ENCODE measurements at places on chromosomes 4 and X. TPM values are rescaled to one million over a fixed set of nuclear protein-coding genes. Genes with fewer than 3 reads are reported as not detected.

EDA2R gene
- total RNA-seq: 2.1 TPM

MMGT1 gene
- total RNA-seq: 32.4 TPM

GIMD1 gene
- not detected for total RNA-seq

- peak; percentile 15 for DNase-seq
- no peaks in the 10 kb centered on the region for H3K36me3 ChIP-seq
- no peaks in the 10 kb centered on the region for H3K4me1 ChIP-seq
- H3K27ac ChIP-seq: no peak overlapping the region
- H3K4me3 ChIP-seq: no peak overlapping the region
Measured at GRCh38 chr4:154559494-154560418, 3.1 kb upstream of the FGB start.

DNA sequence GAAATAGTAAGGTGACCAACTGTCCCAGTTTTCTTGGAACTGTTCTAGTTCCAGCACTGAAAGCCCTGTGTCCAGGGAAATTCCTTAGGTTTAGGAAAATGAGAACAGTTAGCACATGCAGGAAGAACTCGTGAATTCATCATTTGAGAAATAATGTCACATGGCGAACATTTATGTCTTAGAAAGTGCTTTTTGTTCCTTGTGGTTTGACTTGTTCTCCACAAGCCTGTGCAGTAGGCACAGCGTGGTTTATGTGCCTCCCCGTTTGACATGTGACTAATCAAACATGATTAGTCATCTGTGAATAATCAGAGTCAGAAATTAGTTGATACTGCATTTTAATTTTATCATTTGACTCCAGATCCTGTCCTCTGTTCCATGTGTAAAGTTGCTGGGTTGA is 556.0 kb upstream of the CPEB2 start:
- no peaks in the 10 kb centered on the region for H3K27me3 ChIP-seq
- H3K4me3 ChIP-seq: no peak overlapping the region
- DNase-seq: no peak
- no peaks in the 10 kb centered on the region for H3K4me1 ChIP-seq
- H3K36me3 ChIP-seq: no peaks in the 10 kb centered on the region

DNA sequence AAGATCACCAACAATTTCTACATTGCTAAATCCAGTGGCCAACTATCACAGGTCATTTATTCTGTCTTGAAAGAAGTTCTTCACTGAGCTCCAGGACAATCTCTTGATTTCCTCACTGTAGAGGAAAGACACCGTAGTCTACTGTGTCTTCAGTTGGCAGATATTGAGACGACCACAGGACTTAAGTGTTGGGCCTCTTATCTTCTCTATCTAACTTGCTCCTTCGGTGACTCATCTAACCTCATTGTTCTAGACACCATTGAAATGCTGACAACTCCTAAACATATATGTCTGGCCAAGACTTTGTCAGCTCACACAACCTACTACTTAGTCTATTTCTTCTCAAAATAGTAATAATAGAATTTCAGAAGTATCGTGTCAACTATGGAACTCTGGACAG is 425.8 kb downstream of the ARAP2 start:
- no peak overlapping the region for H3K27ac ChIP-seq
- H3K4me3 ChIP-seq: no peak overlapping the region
- no peaks in the 10 kb centered on the region for H3K4me1 ChIP-seq
- H3K36me3 ChIP-seq: no peaks in the 10 kb centered on the region
- no peaks in the 10 kb centered on the region for H3K27me3 ChIP-seq
- DNase-seq: no peak

- H3K27me3 ChIP-seq: no peaks in the 10 kb centered on the region
- no peak overlapping the region for H3K27ac ChIP-seq
- H3K36me3 ChIP-seq: no peaks in the 10 kb centered on the region
Measured at GRCh38 chr4:37604461-37604860, 81.7 kb downstream of the RELL1 start.

Data from SJSA1 (cell line).